NCI-H2029 (cell line): ENCODE measurements at places on chromosomes 13 and 19.

GRCh38 chr19:31135841-31136240, 213.4 kb downstream of the TSHZ3 start:
- no peak for DNase-seq

DNA sequence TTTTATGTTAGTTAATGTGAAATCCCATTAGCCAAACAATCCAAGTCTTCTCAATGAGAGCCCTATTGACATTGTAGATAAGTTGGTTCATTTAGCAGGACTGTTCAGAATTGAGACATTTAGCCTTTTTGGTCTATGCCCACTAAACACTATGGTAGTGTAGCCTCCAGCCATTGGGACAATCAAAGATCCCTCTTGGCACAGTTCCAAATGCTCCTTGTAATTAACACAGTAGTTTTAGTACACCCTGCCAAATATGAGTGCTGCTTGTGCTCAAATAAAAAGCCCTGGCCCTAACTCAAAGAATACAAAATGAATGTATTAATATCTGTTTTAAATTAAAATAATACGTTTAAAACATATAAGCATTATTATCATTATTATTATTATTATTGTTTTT, 15.4 kb upstream of the FAM216B start:
- no peak for DNase-seq

- no peak for DNase-seq
Observed at GRCh38 chr13:80012251-80012650, 328.7 kb downstream of the SPRY2 start.

- no peak for DNase-seq
Observed at GRCh38 chr13:112140366-112140765, 73.4 kb downstream of the SOX1 start.

DNA sequence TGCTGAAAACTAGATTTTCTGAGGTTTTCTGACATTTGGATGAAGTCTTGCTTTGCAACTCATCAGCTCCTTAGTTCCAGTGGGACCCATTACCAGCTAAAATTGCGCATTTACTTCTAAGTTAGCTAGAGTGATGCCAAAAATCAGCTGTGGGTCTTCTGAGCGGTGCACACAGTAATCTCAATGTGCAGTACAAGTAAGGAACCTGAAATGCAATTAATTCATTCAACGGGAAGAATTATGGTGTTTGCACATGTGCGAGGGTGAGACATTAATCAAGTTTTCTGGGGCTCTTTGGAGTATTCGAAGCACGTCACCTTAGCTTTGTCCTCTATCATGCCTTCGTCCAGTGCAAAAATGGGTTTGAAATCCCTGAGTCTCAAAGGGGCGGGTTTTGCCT, 146.2 kb downstream of the MYO16 start:
- no peak for DNase-seq

DNA sequence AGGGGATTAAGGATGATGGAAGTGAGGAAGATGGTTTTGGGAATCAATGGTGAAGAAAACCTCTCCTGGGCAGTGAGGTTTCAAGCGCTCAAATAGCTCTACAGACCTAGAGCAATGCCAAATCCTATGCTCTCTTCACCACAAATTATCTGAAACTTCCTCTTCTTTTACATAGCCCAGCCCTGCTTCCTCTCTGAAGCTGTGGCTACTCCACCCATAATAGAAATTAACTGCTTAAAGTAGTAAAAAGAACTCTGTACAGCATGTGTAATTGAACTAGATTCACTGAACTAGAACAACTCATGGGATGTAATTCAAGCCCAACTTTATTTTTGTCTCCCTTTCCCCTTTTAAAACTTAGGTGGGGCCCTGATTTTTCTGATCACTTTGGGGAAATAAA, 20.4 kb upstream of the IFT88 start:
- no peak for DNase-seq

DNA sequence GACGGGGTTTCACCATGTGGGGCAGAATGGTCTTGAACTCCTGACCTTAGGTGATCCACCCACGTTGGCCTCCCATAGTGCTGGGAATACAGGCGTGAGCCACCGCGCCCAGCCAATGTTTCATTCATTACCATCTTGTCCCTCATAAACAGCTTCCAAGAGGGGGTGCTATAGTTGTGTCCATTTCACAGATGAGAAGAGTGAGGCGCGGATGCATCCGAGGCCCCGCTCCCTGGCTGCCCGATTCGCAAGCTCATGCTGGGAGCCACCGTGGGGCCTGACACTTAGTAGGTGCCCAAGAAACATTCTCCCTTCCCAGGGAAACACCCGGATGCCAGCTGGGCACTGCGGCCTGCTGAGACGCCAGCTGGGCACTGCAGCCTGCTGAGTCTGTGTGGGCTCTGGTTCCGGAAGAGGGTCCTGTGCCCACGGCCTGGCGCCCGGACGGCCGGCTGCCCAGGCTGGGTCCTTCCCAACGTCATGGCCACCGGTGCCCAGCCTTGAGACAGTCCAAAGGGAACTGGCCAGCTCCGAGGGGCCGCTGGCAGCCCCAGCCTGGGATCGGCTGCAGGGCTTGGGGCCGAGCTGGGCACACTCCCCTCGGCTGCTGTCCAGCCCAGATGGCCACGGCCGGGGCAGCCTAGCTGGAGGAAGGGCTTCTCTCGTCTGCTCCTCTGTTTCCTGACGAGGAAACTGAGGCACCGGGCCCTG, 54.7 kb downstream of the NFIC start:
- DNase-seq: no peak

- no peak for DNase-seq
Observed at GRCh38 chr13:32585550-32586079, 637 bp upstream of the PDS5B start.

DNA sequence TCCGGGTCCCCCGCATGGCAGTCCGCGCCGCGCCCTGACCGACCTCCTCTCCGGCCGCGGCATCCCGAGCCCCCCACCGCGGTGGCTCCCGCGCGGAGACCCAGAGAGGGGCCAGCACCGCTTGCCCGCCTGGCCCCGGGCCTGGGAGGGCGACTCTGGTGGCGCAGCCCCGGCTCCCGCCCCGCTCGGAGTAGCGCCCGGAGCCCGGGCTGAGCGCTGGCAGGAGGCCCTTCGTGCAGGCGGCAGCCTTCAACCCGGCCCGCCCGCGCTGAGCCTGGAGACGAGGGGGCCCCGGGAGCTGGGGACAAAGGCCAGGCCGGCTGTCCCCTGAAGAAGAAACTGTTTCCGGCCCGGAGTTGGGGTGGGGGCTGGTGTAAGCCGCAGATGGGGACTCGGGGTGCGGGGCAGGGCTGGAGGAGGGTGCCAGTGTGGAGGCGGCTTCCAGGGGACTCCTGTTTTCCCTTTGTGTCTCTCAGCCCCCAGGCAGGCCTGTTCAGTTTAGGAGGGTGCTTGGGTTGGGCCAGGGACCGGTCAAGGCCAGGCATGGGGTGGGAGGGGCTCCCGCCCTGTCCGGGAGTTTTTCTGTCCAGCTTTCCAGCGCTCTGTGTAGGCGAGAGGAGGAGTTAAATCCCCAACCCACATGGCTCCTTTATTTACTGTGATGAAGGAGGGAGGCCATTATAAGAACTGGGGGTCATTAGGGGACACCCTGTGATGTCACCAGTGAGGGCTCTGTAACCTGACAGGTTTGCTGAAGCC, 935 bp downstream of the LRP3 start:
- no peak for DNase-seq

DNA sequence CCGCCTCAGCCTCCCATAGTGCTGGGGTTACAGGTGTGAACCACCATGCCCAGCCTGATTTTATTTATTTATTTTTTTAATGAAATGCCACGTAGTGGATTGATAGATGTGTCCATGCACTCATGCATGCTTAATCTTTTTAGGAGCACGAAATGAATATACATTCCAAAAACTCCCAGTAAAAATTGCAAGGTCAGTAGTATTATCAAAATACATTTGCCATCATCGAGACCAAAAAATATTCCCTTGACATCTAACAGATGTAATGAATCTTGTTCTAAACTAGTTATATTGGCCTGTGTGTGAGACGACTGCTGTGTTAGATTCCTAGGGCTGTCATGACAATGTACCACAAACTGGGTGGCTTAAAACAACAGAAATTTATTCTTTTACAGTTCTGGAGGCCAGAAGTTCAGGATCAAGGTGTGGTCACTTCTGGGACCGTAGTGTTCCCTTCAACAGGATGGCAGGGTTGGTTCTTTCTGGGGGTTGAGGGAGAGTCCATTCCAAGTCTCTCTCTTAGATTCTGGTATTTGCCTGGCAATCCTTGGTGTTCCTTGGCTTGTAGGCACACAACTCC, 56.1 kb upstream of the UBL3 start:
- no peak for DNase-seq

GRCh38 chr19:23800868-23801267, 42.2 kb upstream of the ZNF681 start:
- DNase-seq: no peak

GRCh38 chr13:71801165-71801760, 65.7 kb downstream of the DACH1 start:
- no peak for DNase-seq

GRCh38 chr19:9796113-9796773, 22.6 kb downstream of the FBXL12 start:
- DNase-seq: peak; percentile 86

GRCh38 chr13:109198585-109198984, 569.2 kb downstream of the MYO16 start:
- no peak for DNase-seq

DNA sequence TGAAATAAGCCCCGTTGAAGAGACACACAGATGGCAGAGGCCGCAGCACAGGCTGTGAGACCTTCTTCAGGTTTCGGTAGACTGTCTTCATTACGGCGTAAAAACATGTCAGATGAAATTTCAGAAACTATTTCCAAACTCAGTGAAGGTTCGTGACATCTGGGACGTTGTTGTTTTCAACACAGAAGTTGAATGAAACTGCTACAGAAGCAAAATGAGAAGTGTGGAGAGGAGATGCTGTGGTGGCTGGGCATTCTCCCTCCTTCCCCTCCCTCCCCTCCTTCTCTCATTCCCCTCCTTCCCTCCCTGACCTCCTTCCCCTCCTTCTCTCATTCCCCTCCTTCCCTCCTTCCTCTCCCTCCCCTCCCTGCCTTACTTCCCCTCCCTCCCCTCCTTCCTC, 113.6 kb downstream of the ATP11A start:
- no peak for DNase-seq

DNA sequence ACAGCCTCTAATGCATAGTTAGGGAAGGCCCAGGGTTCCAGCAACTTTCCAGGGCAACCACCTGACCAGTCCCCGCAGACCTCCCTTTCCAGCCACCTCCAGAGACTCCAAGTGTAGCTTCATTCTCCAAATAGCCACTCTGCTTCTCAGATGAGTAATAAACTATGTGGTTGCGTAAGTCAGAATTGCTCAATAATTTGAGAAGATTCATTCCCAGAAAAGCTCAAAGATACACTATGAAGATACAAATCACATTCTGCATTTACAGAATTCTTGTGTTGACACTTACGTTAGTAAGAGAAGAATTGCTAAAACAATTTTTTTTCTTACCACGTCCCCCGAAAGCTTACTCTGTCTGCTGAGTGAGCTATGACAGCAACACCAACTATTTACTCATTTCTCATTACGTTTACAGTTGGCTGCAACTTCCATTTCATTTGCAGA, 8.2 kb upstream of the LATS2 start:
- no peak for DNase-seq

- no peak for DNase-seq
Observed at GRCh38 chr13:110965038-110965754, 50.3 kb upstream of the ANKRD10 start.

DNA sequence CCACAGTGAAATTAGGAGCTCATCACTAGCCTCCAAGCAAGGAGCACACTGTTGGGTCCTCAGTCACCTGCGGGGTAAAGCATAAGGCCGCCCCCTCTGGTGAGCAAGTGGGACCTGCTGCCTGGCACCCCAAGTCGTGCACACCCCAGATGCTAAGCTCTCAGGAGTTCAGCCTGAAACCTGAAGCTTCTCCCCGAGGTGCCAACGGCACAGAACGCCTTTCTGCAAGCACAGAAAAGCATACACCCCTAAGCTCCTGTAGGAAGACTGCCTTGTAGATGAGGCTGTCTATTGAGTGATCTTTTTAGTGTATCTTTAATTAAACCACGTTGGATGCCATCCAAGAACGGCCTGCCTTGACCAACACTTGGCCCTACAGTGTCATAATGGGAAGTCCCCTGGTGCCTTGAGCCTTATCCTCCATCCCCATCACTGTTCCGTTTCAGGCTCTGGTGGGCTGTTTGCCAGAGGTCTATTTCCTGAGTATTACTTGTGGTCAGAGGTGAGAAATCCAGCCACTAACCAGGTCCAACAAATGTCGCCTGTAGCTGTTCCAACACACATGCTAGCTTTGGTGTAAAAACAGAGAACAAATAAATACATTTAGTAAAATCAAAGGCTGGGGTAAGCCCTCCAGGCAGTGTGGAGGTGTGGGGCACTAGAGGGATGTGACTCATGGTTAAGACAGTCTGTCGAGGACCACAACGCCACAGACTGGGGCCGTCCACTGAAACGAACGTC, 44.8 kb downstream of the C13orf42 start:
- no peak for DNase-seq

GRCh38 chr13:82062772-82063171, 1721.8 kb upstream of the SPRY2 start:
- no peak for DNase-seq

- DNase-seq: no peak
Observed at GRCh38 chr13:29543230-29544215, 52.0 kb downstream of the SLC7A1 start.

- DNase-seq: no peak
Observed at GRCh38 chr13:78993792-78994191, 334.8 kb upstream of the OBI1 start.
